Jurkat, Clone E6-1 (cell line): ENCODE measurements at places on chromosomes 3 and 15.

- no peak for DNase-seq
Observed at GRCh38 chr3:46222435-46223161, 14.5 kb upstream of the CCR1 start.

DNA sequence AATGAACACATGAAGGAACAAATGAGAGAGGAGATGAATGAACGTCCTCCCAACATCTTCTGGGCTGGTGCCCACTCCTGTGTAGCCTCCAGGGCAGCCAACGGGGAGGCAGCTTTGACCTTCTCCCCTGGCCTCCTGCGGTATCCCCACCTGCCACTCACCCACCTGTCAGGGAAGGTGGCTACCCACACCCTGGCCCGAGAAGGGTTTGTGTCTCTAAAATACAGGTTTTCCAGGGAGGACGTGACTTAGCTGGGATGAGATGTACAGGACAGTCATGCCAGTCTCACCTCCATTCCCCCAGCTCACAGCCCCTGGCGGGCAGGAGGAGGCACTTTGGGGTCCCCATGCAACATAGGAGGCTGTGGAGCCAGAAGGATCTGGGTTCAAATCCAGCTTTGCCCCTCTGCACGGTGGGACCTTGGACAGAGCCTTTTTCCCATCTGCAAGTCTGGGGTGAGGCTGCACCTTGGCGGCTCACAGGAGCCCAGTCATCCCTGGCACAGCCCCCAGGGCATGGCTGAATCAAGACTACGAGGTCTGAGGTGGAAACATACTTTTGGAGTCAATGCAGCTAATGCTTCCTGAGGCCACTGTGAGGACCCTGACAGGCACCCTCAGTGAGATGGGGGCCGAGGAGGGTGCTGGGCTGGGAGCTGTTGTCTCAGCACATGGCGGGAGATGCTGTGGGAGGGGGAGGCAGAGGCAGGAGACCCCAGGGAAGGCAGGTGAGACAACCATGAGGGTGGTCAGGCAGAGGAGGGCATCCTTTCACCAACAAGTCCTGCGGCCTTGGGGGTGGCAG is 11.1 kb upstream of the PLXND1 start:
- DNase-seq = no peak

DNA sequence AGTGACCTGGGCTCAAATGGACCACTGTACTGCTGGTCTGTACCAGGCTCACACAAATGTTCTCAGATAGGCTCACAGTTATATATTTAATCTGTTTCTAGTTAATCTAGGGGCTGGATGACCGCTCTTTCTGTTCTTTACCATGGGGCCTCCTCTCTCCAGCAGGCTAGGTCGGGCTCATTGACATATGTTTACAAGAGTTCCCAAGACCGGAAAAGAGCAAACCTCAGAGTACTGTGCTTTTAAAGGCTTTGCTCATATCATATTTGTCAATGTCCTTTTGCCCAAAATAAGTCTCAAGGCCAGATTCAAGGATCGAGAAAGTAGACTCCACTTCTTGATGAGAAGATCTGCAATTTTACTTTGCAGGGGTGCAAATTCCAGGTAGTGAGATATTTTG is 348.0 kb upstream of the EPHA6 start:
- no peak for DNase-seq

DNA sequence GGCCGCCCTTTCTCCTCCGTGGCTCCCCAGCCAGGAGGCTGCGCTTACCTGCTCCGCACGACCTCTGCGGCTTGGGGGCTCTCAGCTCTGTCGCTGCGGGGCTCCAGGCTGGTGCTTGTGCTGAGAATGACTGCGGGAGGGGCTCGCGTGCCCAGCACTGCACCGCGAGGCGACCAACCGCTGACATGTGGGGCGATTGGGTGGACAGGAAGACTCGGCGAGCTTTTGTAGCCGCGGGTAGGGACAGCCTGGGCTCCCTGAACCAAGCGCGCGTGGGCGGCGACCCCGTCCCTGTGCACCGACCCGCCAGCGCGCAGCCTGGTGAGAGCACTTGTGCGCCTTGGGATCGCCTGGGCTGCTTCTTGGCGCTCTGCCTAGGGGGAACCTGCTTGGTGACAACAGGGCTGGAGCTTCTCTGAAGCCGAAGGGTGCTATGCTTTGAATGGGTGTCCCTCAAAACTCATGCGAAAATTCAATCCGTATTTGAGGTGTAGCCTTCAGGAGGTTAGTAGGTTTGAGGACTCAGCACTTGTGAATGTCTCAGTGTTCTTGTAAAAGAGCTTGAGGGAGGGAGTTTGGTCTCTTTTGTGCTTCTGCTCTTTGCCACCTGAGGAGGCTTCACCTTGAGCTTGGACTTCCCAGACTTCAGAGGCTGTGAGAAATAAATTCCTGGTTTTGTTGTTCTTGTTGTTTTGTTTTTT is 50.4 kb downstream of the IL12A start:
- no peak for DNase-seq

GRCh38 chr15:82312586-82313349 is 36.5 kb downstream of the GOLGA6L10 start:
- no peak for DNase-seq

GRCh38 chr15:66161108-66161507 is 92.4 kb downstream of the MEGF11 start:
- peak; percentile 74 for DNase-seq

DNA sequence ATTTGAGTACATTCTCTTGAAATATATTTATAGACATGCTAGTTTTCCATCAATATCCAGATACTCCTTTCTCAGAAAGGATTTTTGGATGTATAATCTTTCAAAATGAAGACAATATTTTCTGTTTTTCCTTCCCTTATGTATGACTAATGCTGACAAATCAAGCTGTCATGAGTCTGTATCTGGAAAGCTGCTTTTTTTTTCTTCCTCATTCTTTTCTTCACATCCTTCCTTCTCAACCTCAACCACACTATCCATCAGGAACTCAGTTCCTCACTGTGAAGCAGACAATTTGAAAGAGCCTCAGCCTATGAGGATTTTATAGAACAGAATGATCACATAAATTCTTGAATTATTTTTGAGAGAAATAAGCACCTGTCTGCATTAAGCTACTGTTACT is 335.9 kb upstream of the EPHA6 start:
- no peak for DNase-seq
